Epithelial cell of esophagus (primary cell): ENCODE measurements at places on chromosomes 5 and 9.
A peak's percentile ranks its signal among the peaks of the same experiment; 100 is the strongest.

- DNase-seq: peak; percentile 44
These were observed 1703.8 kb downstream of the MAT2B start for GRCh38 chr5:165209101-165209727.

- peak; percentile 18 for DNase-seq
These were observed 49.6 kb downstream of the GNA14 start for GRCh38 chr9:77598524-77598923.

GRCh38 chr5:65837139-65837538, 89.2 kb upstream of the ERBIN start:
- peak; percentile 81 for DNase-seq

GRCh38 chr9:136687721-136688223, 515 bp upstream of the AGPAT2 start:
- DNase-seq: no peak

GRCh38 chr9:88976890-88977257, 14.4 kb upstream of the S1PR3 start:
- DNase-seq: no peak

GRCh38 chr5:174970502-174970901, 246.1 kb downstream of the MSX2 start:
- no peak for DNase-seq

- no peak for DNase-seq
These were observed 248.0 kb downstream of the DRD1 start for GRCh38 chr5:175195698-175196656.

DNA sequence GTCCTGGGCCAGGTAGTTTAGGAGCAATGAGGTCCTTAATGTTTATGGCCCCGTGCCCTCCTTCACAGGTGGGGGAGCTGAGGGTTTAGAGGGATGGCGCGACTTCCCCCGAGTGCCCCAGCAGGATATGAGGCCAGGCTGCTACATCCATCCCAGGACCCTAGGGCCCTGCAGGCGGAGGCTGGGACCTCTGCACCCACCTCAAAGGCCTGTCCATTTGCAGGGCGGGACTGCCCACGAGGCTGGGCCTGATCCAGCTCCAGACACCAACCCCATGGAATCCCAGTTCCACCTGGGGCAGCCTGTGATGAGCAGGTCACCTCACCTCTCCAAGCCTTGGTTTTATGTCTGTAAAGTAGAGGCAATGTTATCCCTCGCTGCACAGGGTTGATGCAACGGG, 142.1 kb downstream of the RXRA start:
- no peak for DNase-seq

DNA sequence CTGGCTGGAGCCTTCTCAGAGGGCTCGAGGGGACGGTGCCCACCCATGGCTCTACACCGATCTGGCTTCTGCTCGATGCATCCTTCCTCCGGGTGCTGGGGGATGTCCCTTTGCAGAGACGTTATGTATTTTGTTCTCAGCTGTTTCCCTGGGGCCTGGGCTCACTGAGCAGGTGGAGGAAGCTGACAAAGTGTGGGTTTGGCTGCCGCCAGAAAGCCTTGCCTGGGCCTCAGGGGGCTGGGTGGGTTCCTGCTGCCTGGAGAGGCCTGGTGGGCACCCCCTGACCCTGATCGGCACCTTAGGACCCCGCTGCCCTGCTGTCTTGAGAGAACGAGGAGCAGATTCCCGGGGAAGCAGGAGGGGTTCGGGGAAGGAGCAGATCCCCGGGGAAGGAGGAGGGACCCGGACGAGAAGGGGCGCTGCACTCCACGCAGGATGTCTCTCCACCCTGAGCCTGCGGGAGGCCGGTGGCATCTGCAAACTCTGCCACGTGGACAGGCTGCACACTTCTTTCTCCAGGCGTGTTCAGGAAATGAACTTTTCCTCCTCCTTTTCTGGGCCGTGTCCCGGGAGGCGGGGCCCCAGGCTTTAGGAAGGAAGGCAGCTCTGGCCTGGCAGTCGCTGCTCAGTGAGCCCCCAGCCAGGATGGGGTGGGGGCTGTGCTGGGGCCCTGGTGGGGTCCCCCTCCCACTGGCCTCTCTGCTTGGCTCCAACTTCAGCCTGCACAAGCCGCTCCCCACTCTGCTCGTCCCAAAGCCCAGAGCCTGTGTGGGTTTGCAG, 148.9 kb downstream of the RXRA start:
- no peak for DNase-seq

GRCh38 chr9:127185181-127185580, 62.7 kb upstream of the ANGPTL2 start:
- DNase-seq: no peak

DNA sequence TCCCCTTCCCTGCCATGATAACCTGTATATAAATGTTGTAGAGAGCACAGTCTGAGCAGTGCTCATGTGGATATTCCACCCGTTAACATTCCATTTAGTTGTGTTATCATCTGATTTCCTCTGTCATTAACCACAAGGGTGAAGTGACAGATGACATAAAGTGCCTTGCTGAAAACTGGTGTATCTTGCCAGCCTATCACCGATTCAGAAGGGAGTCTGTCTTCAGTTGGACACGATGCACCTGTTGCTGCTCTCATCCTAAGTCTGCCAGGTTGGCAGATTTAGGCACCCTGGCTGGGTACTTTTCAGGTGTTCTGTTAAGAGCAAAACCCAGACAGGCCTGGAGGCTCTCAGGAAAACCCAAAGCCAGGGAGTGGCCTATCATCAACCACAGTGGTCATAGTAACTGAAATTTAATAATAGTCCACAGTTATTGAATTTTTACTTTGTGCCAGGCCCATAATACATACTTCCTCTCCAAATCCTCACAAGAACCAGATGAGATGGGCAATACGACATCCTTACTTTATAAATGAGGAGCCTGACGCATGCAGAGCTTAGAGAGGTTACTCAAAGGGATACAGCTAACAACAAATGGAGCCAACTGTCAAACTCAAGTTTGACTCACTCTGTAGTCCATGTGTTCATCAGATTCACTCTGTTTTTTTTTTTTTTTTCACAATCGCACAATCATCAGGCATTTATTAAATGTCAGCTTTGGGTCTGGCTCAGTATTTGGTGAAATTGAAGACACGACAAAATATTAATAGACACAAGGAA, 100.7 kb upstream of the SPRY4 start:
- DNase-seq: no peak

GRCh38 chr5:92543201-92543600, 1037.8 kb downstream of the NR2F1-AS1 start:
- DNase-seq: no peak

DNA sequence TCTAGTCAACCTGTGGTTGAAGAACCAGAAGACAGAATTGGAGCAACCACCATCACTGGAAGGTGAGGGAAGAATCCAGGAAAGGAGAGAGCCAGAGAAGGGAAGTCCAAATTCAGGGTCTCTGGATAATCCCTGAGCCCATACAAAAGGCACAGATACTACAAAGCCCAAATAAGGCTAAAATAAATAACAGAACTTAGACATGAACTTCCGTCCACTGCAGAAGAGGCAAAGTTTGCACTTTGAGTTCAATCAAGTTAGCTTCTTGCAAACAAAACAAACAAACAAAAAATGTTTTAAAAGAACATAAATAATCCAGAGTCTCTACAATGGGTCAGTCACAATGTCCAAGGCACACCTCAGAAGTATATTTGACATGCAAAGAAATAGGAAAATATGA, 21.0 kb downstream of the CFAP77 start:
- no peak for DNase-seq

GRCh38 chr9:92970467-92970923, 23.2 kb downstream of the FGD3 start:
- DNase-seq: peak; percentile 77

DNA sequence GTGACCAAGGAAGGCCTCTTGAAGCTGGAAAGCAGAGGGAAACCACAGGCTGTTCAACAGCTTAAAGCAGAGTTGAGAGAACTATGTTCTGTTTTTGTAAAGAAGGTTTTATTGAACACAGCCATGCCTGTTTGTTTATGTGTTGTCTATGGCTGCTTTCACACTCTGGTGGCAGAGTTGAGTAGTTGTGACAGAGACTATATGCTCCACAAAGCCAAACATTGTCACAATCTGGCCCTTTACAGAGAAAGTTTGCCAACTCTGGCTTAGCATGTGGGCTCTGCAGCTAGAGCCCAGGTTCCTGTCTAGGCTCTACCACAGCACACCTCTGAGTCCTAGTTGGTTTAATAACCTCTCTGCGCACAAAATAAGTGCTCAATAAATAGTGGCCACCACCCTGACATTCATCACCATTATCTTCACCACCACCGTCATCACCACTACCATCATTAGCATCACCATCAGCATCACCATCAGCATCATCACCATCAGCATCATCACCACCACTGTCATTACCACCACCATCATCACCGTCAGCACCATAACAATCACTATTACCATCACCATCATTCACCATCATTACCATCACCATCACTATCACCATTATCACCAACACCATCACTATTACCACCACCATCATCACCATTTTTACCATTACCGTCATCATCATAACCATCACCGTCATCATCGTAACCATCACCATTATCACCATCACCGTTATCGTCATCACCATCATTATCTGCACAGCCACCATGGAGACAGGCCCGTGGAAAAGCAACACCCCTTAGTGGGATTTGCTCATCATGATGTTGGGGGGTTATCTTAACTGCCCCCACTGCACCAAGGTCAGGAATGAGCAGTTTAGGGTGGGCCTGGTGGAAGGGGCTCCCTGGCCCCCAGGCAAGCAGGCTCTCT, 18.3 kb downstream of the AKNA start:
- DNase-seq: no peak
